Body of pancreas (tissue), 4 donors: ENCODE measurements at places on chromosomes 1 and 21. TPM values are rescaled to one million over a fixed set of nuclear protein-coding genes. Genes with fewer than 3 reads are reported as not detected.

Gene SGIP1
- 3.1 TPM for total RNA-seq

Gene KRTAP10-10
- total RNA-seq = not detected

Gene MCOLN3
- 17.5 TPM for total RNA-seq

Gene ANKRD34A
- not detected for total RNA-seq

Gene COL16A1
- total RNA-seq = 15.8 TPM

Gene POLR3GL
- 8.6 TPM for total RNA-seq

Gene ABCG1
- total RNA-seq = 7.5 TPM

Gene DTL
- under 0.01 TPM for total RNA-seq

Gene CFHR5
- total RNA-seq = not detected

Gene FCRL2
- not detected for total RNA-seq

Gene BACH1
- total RNA-seq = 28.5 TPM

Gene EXTL1
- not detected for total RNA-seq

Gene WASF2
- total RNA-seq = 28.0 TPM

Gene OR2T35
- total RNA-seq = not detected

Gene NCMAP
- 12.7 TPM for total RNA-seq

Gene FAM3B
- 50.4 TPM for total RNA-seq

Gene TCEA3
- 110 TPM for total RNA-seq

Gene NPHP4
- total RNA-seq = 10.4 TPM

Gene GPATCH4
- 9.6 TPM for total RNA-seq

Gene DISP1
- total RNA-seq = 4.0 TPM

Gene KCNA2
- 1.3 TPM for total RNA-seq

Gene PODN
- 35.8 TPM for total RNA-seq

Gene KCNJ9
- not detected for total RNA-seq

Gene OR13G1
- not detected for total RNA-seq

Gene KRTAP22-1
- total RNA-seq = not detected

Gene NEK7
- 49.5 TPM for total RNA-seq

Gene SLC44A3
- total RNA-seq = 17.8 TPM

Gene KIF14
- total RNA-seq = not detected

Gene FCRLB
- total RNA-seq = not detected

Gene MIXL1
- total RNA-seq = not detected

Gene ZNF697
- total RNA-seq = 4.9 TPM

Gene ADGRL2
- total RNA-seq = 11.5 TPM

Gene FCRL5
- total RNA-seq = 0.33 TPM

Gene LCE1C
- total RNA-seq = not detected

Gene OR1C1
- total RNA-seq = not detected

Gene PGLYRP3
- not detected for total RNA-seq

Gene ZNF683
- not detected for total RNA-seq

Gene NUAK2
- 20.8 TPM for total RNA-seq

Gene INSRR
- under 0.01 TPM for total RNA-seq

Gene TLR5
- total RNA-seq = 10.1 TPM

Gene FCGR3A
- total RNA-seq = 5.2 TPM
